Vagina (tissue), 2 donors: ENCODE measurements at places on chromosomes 5 and 9. TPM values are rescaled to one million over a fixed set of nuclear protein-coding genes. Genes with fewer than 3 reads are reported as not detected.

The LCN9 gene
- total RNA-seq: not detected

The FGF18 gene
- 1.7 TPM for total RNA-seq

- DNase-seq: no peak
These were observed 202.7 kb upstream of the RGMB start for GRCh38 chr5:98570661-98571191.

DNA sequence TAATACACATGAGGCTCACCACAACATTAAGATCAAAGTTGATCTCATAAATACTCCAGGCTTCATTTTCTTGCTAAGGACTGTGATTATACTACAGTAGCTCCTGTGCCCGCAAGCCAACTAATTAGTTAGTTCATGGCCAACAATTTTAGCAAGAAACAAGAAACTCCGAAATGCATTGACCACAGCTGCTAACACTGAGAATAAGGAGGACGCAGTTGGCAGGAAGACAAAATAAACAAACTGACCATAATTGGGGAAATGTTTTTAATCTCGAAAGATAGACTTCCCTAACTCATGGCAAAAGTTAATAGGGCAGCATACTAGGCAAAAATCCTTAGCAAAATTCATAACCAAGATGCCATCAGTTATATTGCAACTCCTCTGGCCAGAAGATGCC, 115.5 kb upstream of the SPEF2 start:
- DNase-seq: no peak

GRCh38 chr9:116547729-116548426, 139.2 kb upstream of the TRIM32 start:
- DNase-seq: no peak

DNA sequence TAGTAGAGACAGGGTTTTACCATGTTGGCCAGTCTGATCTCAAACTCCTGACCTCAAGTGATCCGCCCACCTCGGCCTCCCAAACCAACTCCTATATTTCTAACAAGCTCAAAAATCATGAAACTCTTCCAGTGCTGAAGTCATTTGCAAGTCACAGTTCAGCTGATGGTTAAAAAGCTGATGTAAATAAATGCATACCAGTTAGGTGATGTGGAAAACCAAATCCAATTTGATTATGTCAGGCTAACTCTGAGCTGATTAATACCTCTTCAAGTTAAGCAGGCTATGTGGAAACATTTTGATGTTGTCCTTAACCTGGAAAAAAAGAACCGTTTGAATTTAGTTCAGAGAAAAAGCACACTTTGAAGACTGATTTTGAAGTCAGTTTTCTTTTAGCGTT, 51.0 kb downstream of the TMEM252 start:
- DNase-seq: no peak

- DNase-seq: no peak
These were observed 19.2 kb downstream of the UBAP1 start for GRCh38 chr9:34197756-34198711.

DNA sequence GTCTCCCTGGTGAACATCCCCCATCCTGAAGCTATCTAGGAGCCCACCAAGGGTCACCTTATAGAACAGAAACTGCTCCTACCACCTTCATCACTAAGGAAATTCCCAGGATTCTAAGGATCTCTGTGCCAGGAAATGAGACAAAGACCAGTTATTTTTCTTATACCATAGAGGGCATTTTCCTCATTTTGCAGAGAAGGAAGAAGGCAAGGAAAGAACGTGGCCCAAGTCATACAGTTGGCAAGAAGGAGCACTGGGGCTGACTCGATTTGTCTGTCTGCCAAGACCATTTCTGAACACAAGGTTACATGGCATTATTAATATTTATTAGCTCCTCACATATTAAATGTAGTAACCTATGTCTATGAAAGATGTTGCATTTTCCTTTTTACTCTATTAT, 49.6 kb upstream of the TNFSF15 start:
- no peak for DNase-seq

- no peak for DNase-seq
These were observed 23.4 kb downstream of the CORO2A start for GRCh38 chr9:98168941-98169488.

DNA sequence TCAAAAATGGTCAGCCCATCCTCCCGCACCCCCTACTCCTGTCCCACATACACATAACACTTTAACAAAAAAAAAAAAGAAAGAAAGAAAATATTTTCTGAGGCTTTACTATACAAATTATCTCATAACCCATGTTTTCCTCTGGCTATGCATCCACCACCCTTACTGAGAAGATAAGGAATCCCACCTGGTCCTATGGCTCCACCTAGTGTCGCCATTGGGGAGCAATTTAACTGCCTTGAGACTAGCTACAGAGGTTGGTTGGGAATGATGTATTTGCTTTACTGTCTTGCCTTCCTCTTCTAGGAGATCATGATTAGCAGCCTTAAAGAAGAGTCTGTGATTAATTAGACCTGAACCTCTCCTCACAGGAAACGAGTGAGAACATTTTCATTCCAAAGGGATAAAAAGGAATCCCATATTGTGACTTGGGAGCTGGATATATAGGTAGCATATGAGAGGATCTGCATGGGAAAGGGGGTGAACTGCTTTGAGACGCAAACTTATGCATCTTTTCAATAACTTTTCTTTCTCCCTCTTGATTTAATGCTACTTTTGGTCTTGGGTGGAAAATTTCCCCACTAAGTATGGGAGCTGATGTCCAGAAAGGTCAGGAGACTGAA, 77.7 kb upstream of the SELENOP start:
- DNase-seq: no peak

- DNase-seq: no peak
These were observed 4.1 kb downstream of the NRARP start for GRCh38 chr9:137297966-137298365.
